ENCODE measurements at places on chromosomes 2 and 18.

DNA sequence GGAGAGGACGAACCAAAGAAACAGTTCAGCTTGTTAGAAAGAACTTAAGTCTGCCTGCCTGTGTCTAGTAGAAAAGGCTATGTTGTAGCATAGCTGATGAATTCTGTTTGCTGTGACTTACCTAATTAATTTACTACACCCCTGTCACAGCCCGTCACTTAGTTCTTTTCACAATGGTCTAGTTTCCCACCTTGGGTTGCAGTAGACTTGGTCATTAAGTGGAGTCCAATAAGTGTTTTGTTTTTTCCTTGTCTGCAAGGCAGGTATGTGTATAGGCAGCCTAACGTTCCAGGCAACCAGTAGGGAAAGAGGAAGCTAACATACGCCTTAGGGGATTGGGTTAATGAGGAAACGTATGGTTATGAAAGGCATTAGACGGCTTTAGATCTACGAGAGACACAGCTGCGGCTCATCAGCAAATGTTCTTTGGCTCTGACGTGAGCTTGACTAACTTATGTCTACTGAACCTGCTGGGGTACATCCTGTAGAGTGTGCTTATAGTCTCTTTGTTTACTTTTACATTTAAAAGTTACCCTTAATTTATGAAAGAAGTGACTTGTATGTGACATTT is 180.1 kb downstream of the PRPF40A start:
- DNase-seq = no peak

- DNase-seq = no peak
Measured at GRCh38 chr2:10348891-10349290, 46.2 kb downstream of the HPCAL1 start.

DNA sequence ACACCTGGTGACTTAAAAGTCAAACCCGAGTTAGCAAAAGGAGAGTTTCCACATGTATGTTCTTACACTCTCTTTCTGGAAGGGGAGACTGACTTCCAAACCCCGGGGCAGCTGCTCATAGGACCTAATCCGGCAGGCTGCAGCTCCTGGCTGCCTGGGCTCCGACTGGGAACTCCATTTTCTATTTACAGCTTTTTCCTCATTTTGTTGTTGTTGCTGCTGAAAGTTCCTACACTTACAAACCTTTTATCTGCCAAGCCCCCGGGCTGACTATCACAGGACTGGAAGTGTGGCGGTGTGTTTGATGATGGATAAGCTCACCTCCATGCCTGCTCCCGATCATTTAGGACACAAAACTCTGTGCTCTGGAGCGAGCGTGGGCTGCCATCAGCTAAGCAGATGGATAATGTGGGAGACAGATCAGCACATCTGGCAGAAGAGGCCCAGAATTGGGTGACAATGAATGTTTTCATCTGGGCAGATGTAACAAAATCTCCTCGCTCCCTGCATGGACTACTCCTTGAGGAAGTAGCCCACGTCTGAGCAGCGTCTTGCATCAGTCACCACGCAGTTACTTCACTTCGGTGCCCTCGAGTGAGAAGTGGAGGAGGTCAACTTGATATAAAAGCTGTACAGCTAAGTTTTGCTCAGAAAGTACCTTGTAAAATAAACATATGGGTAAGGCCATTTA is 114.4 kb upstream of the COPS8 start:
- DNase-seq = no peak

DNA sequence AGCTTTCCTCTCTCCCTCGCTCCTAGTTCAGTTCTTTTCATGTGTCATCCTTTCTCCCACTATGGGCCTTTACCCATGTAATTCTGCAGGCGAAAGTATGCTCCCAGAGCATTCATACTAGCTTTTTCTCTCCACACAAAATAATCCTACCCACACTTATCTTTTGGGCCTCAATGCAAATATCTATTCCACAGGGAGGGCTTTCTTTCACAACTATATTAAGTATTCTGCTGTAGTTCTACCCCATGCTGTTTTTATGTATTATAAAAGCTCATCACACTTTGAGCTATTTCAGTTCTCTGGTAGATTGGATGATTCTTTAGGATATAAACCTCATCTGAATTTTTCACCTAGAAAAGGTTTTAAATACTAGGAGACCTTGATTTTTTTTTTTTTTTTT is 774.6 kb upstream of the CRIM1 start:
- DNase-seq = no peak

GRCh38 chr18:61553045-61553659 is 219.9 kb downstream of the CDH20 start:
- DNase-seq = no peak

DNA sequence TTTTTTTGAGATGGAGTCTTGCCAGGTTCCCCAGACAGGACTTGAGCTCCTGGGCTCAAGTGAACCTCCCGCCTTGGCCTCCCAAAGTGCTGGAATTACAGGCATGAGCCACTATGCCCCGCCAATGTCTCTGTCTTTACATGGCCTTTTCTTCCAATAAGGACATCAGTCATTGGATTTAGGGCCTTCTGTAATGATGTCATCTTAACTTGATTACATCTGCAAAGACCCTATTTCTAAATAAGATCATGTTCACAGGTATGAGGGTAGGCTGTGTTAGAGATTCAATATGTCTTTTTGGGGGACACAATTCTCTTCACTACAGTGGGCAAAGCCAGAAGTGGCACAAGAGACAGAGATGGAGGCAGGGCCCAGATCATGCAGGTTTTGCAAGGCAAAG is 68.1 kb downstream of the PMAIP1 start:
- no peak for DNase-seq

- DNase-seq = no peak
Measured at GRCh38 chr2:221111739-221112138, 460.4 kb downstream of the EPHA4 start.

- no peak for DNase-seq
Measured at GRCh38 chr2:149894760-149895159, 307.2 kb upstream of the MMADHC start.

DNA sequence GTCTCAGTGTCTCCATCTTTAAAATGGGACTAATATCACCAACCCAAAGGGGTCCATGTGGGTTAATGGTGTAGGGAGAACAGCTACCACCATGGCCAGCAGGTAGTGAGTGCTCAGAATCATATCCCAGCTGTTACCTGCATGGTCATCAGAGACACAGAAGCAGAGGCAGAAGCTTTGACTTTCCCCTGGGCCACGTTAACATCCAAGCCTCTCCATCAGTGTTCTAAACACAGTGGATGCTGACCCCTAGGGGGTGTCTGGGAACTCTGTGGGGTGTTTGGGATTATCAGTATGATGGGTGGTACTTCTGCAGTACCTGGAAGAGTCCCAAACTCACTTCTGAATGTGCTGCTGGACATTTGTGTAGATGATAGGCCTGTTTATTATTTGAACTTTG is 93.6 kb downstream of the GYPC start:
- no peak for DNase-seq

DNA sequence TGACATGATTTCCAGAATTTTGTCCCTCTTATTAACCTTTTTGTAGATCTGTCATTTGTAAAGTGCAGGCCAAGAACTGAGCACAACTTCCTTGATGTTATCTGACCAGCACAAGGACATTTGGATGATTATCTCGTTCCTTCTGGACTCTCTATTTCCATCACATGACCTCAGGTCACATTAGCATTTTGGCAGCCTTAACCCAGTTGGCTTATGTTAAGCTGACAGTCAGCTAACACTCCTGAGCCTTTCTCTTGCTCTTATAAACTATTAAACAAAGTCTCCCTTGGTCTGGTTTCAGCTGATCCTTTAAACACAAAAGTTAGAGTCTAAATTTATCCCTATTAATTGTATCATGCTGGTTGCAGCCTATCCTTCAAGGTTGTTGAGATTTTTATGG is 167.2 kb upstream of the RBBP8 start:
- DNase-seq = no peak

DNA sequence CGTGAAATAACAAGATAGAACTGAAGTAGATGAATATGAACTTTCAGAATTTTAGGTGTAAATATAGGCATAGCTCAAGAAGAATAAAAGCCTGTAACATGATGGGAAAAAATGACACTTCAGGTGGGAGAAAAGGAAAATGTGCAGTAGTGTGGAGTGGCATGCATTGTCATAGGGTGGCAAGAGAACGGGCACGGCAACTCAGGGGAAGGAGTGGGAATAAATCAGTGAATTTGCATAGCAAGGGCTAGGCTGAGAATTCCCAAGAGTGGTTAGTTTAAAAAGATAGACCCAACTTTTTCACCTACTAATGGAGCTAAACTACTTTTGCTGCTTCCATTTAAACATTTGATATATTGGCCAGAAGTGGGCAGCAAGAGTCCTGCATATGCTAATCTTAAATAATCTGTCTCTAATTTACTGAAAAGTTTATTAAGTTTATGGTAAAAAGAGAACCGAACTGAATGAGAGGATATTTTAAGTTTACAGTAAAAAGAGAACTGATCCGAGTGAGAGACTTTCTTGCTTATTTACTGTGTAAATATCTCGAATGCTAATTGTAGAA is 228.1 kb downstream of the CTNNA2 start:
- DNase-seq = no peak

DNA sequence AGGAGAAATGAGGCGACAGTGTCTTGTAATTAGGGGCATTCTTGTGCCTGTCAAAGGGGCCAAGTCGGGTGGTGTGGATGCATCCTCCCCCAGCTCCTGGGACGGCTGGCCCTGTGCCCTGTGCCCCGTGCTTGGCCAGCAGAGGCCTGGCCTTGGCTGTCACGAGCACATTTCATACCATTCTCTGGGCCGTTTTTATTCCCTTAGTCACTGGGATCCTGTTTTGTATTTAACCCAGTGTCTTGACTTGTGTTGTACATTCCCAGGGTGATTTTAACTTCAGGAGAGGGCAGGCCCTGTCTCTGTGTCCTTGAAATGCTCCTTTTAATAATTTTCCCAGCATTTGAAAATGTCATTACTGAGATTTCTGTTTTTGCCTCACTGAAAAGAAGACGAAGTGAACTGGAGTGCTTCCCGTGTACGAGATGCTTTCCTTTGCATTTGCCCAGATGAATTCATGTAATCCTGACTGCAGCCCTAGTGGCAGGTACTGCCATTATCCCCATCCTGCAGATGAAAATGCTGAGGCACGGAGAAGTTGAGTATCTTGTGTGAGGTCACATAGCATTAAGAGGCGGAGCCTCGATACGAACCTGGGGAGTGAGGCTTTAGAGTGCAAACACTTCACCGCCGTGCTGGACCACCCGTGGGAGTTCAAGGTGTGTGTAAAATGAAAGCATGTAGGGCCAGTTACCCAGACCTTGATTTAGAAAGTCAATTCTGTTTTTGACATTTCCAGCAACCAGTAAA is 57.0 kb downstream of the SH3RF3 start:
- DNase-seq = no peak

DNA sequence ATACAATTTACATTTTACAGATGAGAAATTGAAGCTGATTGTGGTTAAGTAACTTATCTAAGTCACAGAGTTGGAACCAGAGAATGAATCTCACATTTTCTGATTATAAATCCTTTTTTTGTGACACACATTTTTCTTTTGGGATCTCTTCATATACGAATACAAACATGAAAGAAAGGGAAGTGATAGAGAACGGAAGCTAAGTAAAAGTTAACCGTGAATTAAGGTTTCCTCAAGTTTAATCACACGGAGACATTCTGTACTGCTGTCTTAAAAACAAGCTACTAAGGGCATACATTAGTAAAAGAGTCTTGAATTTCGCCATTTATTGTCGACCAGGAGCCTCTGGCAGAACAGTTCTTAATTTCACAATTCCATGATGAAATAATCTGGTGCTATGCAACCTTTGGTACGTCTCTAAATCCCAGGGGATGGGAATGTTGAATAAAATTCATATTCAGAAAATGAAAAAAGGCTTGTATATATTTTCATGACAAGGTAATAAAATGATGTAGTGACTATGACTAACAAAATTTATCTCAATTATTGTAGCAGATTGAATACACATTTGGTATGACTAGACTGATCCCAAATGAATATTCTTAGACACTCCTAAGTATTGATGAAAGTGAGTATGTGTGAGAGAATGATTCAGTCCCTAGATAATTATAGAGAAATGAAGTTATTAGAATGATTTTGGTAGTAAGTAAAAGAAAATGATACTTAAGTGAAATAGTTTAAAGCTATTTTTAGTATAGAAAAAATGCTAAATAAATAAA is 40.3 kb upstream of the ZSWIM2 start:
- no peak for DNase-seq

GRCh38 chr2:240397924-240398645 is 37.4 kb upstream of the GPC1 start:
- no peak for DNase-seq

DNA sequence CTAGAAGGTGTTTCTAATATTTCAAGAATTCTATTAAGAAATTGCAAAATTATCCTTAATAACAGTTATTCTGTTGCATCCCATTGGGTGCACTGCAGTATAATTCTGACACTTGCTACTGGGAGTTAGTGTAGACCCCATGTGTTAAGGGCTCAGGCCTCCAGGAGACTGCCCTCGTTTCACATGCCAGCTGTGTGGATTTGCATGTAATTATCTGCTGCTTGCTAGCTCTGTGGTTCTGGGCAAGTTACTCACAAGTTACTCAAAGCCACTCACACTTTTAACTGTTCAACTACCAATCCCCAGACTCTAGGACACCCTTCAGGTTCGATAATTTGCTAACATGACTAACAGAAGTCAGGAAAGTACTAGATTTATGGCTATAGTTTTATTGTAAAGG is 38.6 kb downstream of the ST6GAL2 start:
- no peak for DNase-seq

GRCh38 chr2:194319222-194319992 is 1337.6 kb upstream of the SLC39A10 start:
- DNase-seq = peak; percentile 2

- DNase-seq = no peak
Measured at GRCh38 chr2:64204703-64205102, 60.5 kb upstream of the PELI1 start.

All from H54 (cell line).